Lower lobe of right lung (tissue), 2 donors: ENCODE measurements at places on chromosomes 6 and 20. TPM values are rescaled to one million over a fixed set of nuclear protein-coding genes. Genes with fewer than 3 reads are reported as not detected.

DNA sequence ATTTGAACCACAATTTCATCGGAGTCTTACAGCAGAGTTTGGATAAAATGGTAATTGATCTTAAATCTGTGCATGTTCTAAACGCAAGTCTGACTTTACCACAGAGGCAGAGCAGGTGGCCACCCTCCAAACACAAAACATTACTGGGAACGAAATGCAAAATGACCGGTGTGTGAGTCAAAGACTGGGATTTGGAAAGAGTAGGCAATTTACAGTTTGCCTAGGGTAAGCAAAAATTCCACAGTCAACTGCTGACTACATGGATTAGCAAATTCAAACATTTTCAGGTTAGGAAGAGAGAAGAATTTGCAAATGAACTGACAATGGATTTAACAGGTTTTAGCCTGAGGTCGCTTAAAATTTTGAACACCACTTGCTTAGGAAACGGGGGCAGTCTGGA lies 444.4 kb downstream of the HDGFL1 start:
- H3K27ac ChIP-seq, result no peak overlapping the region
- H3K27me3 ChIP-seq, result no peaks in the 10 kb centered on the region
- no peaks in the 10 kb centered on the region for H3K36me3 ChIP-seq
- H3K4me1 ChIP-seq, result no peaks in the 10 kb centered on the region
- no peak for DNase-seq

GRCh38 chr6:4668271-4669179 lies 107.7 kb upstream of the CDYL start:
- no peaks in the 10 kb centered on the region for H3K4me1 ChIP-seq
- no peak overlapping the region for H3K27ac ChIP-seq
- DNase-seq, result no peak
- no peaks in the 10 kb centered on the region for H3K27me3 ChIP-seq

- no peaks in the 10 kb centered on the region for H3K27me3 ChIP-seq
- H3K4me3 ChIP-seq, result no peak overlapping the region
- no peak for DNase-seq
- H3K36me3 ChIP-seq, result peaks cover 69% of the 10 kb centered on the region
These were observed 32.0 kb downstream of the CEP43 start for GRCh38 chr6:167031082-167031709.

The SLC32A1 gene
- total RNA-seq, result not detected

The BPIFB2 gene
- 0.21 TPM for total RNA-seq
